ENCODE measurements at places on chromosomes 5 and 9. TPM values are rescaled to one million over a fixed set of nuclear protein-coding genes. Genes with fewer than 3 reads are reported as not detected.

Gene FAM153A
- 5.7 TPM for total RNA-seq

Gene UBE2QL1
- 9.3 TPM for total RNA-seq

Gene CTXN3
- total RNA-seq: 21.4 TPM

Gene CDH9
- 3.2 TPM for total RNA-seq

Gene SPATA31D4
- total RNA-seq: not detected

Gene NAIF1
- 7.2 TPM for total RNA-seq

Gene LMX1B
- 7.9 TPM for total RNA-seq

Gene EQTN
- 0.61 TPM for total RNA-seq

Gene PLAC8L1
- total RNA-seq: not detected

Gene PRRX2
- total RNA-seq: 14.8 TPM

Gene HAUS6
- total RNA-seq: 20.3 TPM

Gene RBM27
- total RNA-seq: 33.9 TPM

Data from spinal cord (tissue), 10 donors.